CD4-positive, alpha-beta T cell treated with Interleukin-15 for 1 hour (primary cell): ENCODE measurements at places on chromosomes 2 and 18.

DNA sequence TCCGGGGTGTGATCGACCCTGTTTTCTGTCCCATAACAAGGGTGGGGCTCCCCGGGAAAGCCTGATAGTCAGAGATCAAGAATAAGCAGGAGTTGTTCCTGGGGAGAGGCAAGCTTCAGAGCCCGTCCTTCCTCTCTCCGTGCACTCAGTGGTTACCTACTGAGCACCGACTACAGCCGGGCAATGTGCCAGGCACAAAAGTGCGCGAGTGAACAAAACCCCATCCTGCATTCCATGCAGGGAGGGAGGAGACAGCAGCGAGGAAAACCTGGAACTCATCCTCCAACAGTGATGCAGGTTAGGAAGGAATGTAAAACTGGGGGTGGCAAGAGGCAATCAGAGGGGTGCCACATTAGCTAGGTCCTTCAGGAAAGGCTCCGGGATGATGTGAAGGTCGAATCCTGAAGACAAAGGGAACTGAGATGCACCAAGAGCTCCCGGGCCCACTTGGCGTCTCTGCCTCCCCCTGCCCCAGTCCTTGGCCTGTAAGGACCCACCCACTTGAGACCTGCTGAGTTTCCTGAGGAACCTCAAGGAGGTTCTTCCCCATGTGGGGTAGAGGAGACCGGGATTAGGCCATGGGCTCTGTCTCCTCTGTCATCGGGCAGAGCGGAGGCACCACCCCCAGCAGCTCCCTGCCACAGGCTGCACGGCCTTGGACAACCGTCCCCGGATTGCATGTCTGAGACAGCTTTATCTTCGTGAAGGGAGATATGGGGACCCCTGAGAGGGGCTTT lies 198.2 kb downstream of the NDUFA10 start:
- no peak for DNase-seq

DNA sequence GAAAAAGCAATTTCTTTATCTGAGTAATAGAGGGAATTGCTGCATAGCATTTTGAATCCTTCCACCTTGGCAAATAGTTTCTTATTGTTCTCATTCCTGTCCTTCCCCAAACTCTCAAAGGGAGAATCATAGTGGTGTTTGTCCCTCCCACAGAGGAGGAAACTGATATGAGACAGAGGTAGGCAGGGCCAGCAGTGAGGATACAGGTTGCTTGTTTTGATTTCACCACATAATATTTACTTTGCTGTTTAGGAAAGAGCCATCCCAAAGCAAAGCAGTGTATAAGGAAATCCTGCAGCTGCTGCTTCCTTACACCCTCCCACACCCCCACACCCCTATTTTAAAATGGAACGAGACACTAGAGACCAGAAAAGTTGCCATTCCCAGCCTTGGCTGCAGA lies 195.3 kb downstream of the SETBP1 start:
- DNase-seq: no peak

- no peak for DNase-seq
Observed at GRCh38 chr2:120828829-120829632, 93.4 kb downstream of the GLI2 start.

DNA sequence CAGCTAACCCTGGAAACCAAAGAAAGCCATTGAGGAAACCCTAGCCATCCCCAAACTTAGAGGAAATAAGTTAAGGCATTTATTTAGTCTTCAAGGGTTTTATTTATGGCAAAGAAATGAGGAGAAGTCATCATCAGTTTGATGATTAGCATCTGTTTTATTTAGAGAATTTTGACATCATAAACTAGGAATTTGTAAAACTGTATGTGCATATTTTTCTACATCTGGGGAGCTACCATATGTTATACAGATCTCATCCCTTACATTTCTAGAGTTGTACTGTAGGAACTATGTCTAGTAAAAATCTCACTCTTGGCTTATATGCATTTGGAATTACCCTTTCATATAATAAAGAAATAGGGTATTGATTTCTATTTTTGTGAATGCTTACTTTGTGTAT lies 48.7 kb downstream of the FMNL2 start:
- no peak for DNase-seq

DNA sequence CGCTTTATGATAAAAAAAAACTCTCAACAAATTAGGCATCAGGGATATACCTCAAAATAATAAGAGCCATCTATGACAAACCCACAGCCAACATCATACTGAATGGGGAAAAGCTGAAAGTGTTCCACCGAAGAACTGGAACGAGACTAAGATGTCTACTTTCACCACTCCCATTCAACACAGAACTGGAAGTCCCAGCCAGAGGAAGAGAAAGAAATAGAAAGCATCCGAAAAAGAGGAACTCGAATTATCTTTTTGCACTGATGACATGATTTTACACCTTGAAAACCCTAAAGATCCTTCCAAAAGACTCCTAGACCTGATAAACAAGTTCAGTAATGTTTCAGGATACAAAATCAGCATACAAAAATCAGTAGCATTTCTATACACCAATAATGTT lies 121.6 kb downstream of the ZRANB3 start:
- DNase-seq: no peak

- no peak for DNase-seq
Observed at GRCh38 chr2:86017901-86018896, 87.5 kb downstream of the POLR1A start.

DNA sequence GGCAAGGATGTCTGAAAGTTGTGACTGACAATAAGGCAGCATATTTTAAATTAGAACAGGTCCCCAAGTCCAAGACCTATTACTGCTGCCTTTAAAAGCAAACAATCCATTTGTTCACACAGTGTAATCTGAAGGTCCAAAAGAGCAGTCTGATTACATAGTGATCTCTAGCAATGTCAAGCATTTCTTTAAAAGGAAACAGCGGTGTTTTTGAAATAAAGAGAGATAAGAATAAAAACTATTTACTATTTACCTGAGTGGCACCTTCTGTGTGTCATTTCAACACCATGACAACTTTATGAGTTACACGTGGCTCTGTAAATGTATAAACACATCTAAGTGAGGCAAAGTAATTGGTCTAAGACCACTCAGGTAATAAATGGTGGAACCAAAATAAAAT lies 1009.9 kb upstream of the CNTNAP5 start:
- DNase-seq: no peak

- no peak for DNase-seq
Observed at GRCh38 chr2:6554466-6554865, 311.2 kb downstream of the CMPK2 start.

DNA sequence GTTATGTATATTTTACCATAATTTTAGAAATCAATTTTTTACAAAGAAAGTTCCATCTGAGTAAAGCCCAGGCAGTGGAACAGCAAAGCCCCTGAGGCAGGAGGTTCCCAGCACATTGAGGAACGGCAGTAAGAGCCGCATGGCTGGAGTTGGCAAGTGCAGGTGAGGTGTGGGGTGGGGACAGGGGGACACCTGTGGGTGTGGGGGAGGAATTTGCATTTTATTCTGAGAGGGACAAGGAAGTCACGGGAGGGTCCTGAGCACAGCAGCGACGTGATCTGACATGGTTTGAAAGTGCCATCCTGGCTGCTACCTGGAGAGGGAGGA lies 16.1 kb upstream of the ADI1 start:
- no peak for DNase-seq

- no peak for DNase-seq
Observed at GRCh38 chr2:149062531-149062930, 24.0 kb downstream of the LYPD6B start.

GRCh38 chr2:182191061-182191460 lies 205.4 kb downstream of the PPP1R1C start:
- no peak for DNase-seq

- no peak for DNase-seq
Observed at GRCh38 chr2:43508209-43508608, 87.6 kb downstream of the THADA start.

GRCh38 chr2:175687465-175687864 lies 314.6 kb downstream of the LNPK start:
- DNase-seq: no peak

DNA sequence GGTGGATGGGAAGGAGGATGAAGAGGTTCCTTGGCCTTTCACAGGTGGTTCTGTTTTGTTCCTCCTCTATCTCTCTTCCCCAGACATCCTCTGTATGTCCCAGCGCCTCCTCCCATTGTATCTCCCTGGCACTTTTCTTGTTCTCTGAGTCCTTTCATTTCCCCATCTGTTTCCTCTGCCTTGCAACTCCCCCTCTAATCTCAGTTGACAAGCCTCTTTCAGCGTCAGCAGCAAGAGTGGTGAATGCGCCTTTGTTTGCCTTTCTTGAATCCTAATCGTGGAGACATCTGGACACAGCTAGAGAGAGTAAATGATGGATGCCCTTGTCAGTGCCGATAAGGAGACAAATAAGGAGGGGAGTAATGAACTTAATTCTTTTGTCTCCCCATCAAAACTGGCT lies 167.0 kb downstream of the NDUFA10 start:
- DNase-seq: no peak

- DNase-seq: no peak
Observed at GRCh38 chr2:111140815-111141214, 20.1 kb downstream of the BCL2L11 start.

GRCh38 chr18:67134911-67135310 lies 381.6 kb downstream of the DSEL start:
- DNase-seq: no peak

GRCh38 chr2:169329688-169330554 lies 32.4 kb downstream of the LRP2 start:
- no peak for DNase-seq

GRCh38 chr2:115414466-115414865 lies 972.0 kb downstream of the DPP10 start:
- DNase-seq: no peak

DNA sequence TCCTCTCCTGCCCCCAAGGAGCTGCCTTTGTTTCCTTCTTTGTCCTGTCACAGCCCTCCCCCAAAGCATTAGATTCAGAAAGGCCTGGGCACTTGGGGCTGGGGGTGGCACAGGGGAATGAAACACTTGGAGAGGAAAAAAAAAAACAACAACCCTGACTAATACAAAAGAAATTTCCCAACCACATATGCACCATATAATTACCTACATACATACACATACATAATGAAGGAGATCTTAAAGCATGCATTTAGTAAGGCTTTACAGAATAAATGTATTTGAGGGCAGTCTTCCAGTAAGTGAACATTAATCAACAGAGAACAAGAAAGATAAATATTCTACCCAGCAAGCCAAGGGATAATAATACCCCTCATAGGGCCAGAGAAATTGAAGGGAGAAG lies 70.0 kb upstream of the PPP1CB start:
- no peak for DNase-seq

DNA sequence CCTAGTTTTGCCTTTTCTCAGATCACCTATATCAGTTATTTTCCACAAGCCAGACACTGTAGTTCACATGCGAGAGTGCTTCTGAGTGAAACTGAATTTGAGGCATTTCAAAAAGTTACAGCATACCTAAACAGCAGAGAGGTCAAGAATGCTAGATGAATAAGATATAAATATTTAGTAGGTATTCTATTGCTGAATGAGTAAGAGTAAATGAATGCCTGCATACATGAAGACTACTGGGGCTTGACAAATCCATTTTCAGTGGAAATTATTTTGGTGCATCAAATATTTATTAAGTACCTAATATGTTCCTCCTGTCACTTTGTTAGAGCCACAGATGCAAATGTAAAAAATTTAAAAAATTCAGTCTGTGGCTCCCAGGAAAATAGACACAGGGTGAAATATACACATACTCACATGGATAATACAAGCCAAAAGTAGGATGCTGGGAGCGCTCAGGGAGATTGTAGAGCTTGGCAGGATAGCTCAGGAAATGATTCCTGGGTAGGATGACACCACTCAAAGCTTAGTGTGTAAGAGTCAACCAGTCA lies 27.6 kb upstream of the CDC42EP3 start:
- no peak for DNase-seq

DNA sequence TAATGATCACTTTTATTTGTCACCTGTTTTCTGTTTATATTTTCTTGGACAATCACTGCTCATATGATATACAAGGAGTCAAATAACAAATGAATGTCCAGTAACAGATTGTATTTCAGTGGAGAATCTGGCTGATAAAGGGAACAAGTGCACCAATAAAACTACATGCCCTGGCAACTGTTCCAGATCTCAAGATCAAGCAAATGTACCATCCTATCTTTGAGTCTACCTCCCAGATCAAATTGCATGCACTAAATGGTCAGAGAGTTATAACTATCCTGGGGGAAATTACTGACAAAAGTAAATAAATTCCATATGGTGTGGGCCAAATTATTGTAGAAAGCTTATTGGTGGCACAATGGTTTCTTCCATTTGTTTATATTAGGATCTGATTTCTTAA lies 452.8 kb downstream of the MBD2 start:
- DNase-seq: no peak

DNA sequence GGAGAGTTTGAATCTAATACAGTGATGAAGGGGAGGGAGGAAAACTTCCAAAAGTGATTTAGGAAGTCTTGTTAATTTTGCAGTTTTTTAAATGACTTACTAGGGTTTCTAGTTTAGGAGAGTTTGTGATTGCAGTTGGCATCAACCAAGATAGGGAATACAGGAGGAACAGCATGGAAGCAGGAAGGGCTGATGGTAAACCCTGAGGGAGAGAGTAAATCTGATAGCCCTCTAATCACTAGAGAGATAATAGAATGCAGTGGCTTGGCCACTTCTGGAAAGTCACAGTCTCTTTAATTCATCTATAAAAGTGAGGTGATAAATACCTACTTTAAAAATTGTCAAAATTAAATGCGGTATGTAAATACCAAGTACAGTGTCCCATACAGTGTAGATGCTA lies 5.6 kb downstream of the YPEL5 start:
- no peak for DNase-seq

DNA sequence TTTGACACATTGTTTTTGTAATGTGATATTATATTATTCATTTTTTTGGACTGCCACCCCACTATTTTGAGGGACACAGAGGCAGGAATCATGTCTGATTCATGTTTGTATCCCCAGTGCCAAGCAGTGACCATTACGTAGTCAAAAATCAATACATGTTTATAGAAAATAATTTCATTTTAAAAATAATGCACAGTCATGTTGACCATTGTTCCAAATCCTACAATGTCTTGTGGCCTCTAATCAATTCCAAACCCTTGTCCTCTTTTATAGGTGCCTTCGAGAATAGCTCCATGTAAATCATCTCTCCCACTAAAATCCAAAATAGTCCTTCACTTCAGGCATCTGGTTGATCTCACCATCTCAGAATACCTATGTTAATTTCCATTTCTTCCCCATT lies 454.7 kb downstream of the LRP1B start:
- no peak for DNase-seq

GRCh38 chr2:106638580-106638979 lies 151.4 kb downstream of the CD8B2 start:
- DNase-seq: no peak
